ENCODE measurements at places on chromosomes 16 and 17. TPM values are rescaled to one million over a fixed set of nuclear protein-coding genes. Genes with fewer than 3 reads are reported as not detected.

DNA sequence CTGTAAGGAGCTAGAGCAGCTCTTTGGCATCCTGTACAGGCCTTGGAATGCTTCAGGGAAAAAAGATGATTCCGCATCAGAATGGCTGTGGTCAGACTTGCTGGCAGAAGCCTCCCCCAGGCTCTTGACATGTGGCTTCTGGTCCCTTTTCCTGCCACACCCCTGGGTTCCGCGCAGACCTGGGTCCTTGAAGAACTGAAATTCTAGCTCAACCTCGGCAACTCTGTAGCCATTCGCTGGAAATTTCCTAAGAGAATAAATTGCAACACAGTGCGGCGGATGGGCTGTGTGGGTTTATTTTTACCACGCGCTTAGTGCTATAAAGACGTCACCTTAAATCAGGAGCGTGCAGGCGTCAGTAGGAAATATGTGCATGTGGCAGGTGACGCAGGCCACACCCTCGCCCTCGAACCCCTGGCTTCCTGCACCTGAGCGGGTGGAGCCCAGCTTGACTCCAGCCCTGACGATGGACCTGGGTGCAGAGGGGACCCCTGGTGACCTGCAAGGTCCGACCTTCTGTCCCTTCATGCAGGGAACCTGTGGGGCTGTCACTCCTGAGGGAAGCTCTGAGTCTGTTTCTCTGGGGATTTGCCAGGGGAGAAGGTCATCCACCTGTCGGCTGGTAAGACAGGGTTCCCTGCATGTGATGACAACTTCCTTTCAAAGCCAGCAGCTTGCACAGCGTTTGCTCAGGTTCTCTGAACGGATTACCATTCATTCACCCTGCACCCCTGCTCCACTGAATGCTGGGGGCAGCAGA is 46.3 kb downstream of the METRNL start:
- H3K36me3 ChIP-seq = no peaks in the 10 kb centered on the region
- H3K27ac ChIP-seq = no peak overlapping the region
- H3K4me1 ChIP-seq = no peaks in the 10 kb centered on the region
- no peak for DNase-seq

GRCh38 chr16:89216315-89217137 is 977 bp upstream of the ZNF778 start:
- peaks cover 3% of the 10 kb centered on the region for H3K4me1 ChIP-seq
- H3K27me3 ChIP-seq = no peaks in the 10 kb centered on the region
- peak; percentile 86 for DNase-seq
- H3K27ac ChIP-seq = peak overlapping the region; percentile 98
- peak overlapping the region; percentile 98 for H3K4me3 ChIP-seq
- H3K36me3 ChIP-seq = no peaks in the 10 kb centered on the region

- DNase-seq = no peak
These were observed 66.6 kb upstream of the ARL4D start for GRCh38 chr17:43332230-43332629.

GRCh38 chr17:3582915-3583314 is 25.3 kb upstream of the TRPV3 start:
- DNase-seq = no peak
- no peaks in the 10 kb centered on the region for H3K4me1 ChIP-seq
- no peaks in the 10 kb centered on the region for H3K27me3 ChIP-seq
- no peak overlapping the region for H3K27ac ChIP-seq

DNA sequence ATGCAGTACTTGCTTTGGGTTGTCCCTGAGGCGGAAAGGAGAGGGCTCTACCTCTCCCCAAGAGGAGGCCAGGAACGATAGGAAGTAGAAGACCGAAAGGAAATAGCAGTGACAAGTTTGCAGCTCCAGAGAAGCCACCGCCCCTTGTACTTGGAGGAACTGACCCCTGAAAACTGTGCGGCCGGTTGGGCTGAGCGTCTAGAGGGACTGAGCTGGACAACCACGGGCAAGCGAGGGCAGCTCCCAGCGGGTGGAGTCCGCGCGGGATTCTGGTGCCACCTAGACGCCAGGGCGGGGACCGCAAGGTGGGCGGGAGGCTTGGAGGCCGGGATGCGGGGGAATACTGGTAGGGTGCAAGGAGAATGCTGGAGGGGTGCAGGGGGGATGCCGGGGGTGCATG is 1.3 kb upstream of the SLC6A4 start:
- peak; percentile 86 for DNase-seq
- H3K27me3 ChIP-seq = peaks cover 88% of the 10 kb centered on the region
- H3K4me1 ChIP-seq = peaks cover 4% of the 10 kb centered on the region
- no peak overlapping the region for H3K27ac ChIP-seq

GRCh38 chr17:78617511-78618061 is 40.4 kb upstream of the DNAH17 start:
- H3K4me3 ChIP-seq = no peak overlapping the region
- H3K27me3 ChIP-seq = no peaks in the 10 kb centered on the region
- no peaks in the 10 kb centered on the region for H3K36me3 ChIP-seq
- H3K27ac ChIP-seq = no peak overlapping the region

GRCh38 chr16:4704491-4704890 is 11.1 kb downstream of the NUDT16L1 start:
- peaks cover 33% of the 10 kb centered on the region for H3K36me3 ChIP-seq
- no peaks in the 10 kb centered on the region for H3K4me1 ChIP-seq
- no peak overlapping the region for H3K27ac ChIP-seq

DNA sequence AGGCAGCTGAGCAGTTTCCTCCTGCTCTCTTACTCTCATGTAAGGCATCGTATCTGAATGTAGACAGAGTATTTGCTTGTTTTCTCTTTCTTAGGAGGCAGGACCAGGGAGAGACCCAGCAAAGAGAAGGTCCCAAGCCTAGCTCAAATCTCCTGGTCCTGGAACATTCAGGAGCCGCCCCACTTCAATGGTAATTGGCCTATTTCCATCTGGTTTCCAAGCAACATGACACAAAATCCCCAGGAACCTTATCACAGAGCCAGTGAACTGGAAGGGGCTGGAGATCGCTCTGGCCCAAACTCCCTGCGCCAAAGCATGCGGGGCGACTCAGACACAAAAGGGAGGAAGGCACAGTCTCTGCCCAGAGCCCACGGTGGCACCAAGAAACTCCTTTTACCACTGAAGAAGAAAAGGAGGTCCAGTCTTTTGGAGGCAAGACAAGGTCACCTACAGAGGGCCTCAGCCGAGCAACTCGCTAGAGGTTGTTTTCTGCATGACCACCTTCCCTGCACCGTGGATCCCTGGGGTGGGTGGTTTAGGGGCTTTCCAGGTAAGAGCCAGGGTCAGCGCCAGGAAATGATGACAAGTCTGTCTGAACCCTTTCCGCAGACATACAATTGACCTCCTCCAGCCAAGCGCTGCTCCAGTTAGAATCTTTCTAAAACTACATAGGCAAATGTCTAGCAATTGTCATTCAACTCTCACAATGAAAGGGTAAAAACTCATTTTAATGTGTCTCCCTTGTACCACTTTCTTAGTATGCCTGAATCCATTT is 394.7 kb downstream of the SOX9 start:
- DNase-seq = no peak
- H3K36me3 ChIP-seq = no peaks in the 10 kb centered on the region
- H3K27ac ChIP-seq = no peak overlapping the region
- H3K4me3 ChIP-seq = no peak overlapping the region
- H3K27me3 ChIP-seq = no peaks in the 10 kb centered on the region

DNA sequence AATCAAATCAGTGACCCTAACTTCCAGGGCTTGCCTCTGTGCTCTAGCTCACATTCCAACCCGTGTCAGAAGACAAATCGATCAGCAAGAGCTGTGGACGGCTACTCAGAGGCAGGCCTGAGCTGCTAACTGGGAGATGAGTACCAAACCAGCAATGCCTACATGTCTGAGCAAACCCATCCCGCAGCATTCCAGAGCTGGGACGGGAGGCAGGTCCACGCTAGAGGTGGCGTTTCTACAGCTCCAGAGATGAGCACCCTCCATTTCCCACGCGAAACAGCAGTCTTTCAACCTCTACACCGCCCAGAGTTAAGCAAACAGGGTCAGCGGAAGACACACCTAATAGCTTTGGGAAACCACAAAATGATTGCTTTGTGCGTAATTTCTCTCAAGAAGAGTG is 6.5 kb downstream of the NXN start:
- no peak overlapping the region for H3K4me3 ChIP-seq
- H3K4me1 ChIP-seq = peaks cover 52% of the 10 kb centered on the region
- DNase-seq = no peak
- no peaks in the 10 kb centered on the region for H3K27me3 ChIP-seq

DNA sequence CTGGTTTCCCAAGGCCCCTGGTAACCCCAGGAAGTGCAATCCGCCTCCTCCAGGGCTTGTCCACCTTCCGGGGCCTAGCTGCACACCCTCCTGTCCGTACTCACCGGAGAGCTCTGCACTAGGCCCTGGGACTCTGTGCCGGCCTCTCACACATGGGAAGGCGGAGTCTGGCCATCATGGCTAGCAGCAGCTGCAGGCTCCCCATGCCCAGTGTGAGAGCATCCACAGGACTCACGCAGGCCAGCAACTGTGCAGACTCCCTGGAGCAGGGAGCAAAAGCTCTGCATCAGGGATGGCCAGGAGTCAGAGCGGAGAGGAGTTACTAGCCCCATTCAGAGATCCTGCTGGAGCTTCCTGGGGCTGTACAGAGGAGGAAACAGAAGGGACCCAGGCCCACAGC is 20.2 kb downstream of the FOXN1 start:
- H3K36me3 ChIP-seq = no peaks in the 10 kb centered on the region
- no peak overlapping the region for H3K27ac ChIP-seq
- DNase-seq = no peak
- no peak overlapping the region for H3K4me3 ChIP-seq

DNA sequence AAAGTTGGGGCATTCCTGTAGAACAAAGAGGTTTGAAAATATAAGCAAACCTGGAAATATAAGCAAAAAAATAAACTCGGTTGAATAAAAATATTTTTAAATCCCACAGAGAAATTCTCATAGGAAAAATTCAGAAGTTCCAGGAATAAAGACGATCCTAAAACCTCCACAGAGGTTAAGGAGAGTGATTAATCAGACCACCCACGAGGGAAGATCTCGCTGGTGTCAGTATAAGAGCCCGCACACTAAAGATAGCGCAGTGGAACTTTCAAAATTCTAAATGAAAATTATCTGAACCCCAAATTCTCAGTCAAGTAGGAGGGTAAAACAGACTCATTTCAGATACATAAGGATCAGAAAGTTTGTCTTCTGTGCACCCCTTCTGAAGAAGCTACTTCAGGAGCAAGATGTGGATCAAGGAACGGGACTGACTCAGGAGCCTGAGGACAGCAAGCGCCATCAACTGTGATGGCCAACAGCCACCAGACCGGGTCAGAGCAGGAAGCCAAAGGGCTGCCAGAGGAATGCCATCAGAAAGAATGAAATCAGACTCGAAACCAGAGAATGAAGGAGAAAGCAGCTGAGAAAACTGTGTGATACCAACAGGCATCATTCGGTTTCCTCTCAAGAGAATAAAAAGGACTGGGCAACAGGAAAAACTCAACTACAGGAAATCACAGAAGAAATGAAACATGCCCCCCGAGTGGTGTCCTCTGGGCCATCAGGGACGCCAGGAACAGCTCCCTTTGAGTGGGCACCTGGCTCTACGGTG is 66.9 kb downstream of the CYTH1 start:
- H3K27me3 ChIP-seq = no peaks in the 10 kb centered on the region
- H3K27ac ChIP-seq = no peak overlapping the region
- no peak overlapping the region for H3K4me3 ChIP-seq
- no peak for DNase-seq
- H3K4me1 ChIP-seq = peaks cover 11% of the 10 kb centered on the region
- H3K36me3 ChIP-seq = no peaks in the 10 kb centered on the region

CLEC10A gene
- not detected for total RNA-seq

DLX3 gene
- 0.14 TPM for total RNA-seq

NACA2 gene
- not detected for total RNA-seq

TBC1D3I gene
- not detected for total RNA-seq

USP32 gene
- 32.2 TPM for total RNA-seq

MT1A gene
- not detected for total RNA-seq

KRT39 gene
- not detected for total RNA-seq

Data from cardiac muscle cell (in vitro differentiated cells and primary cell).